ENCODE measurements at places on chromosomes 3 and 15. TPM values are rescaled to one million over a fixed set of nuclear protein-coding genes. Genes with fewer than 3 reads are reported as not detected.
A peak's percentile ranks its signal among the peaks of the same experiment; 100 is the strongest.

Gene CASR
- 0.08 TPM for total RNA-seq

- no peaks in the 10 kb centered on the region for H3K27me3 ChIP-seq
- peak within 1 kb of the TSS; percentile 54 for H3K27ac ChIP-seq
- peak within 1 kb of the TSS; percentile 92 for H3K4me3 ChIP-seq
- DNase-seq, result peak; percentile 97
- H3K4me1 ChIP-seq, result peaks cover 4% of the 10 kb centered on the region
Observed at GRCh38 chr3:111978583-111979433, at the start of gene ABHD10. Gene ABHD10, plus strand, starts transcription at chr3:111979026. Its CDS starts 36 bp downstream, at chr3:111979062.

- H3K36me3 ChIP-seq, result no peaks in the 10 kb centered on the region
- no peak overlapping the region for H3K27ac ChIP-seq
- no peaks in the 10 kb centered on the region for H3K4me1 ChIP-seq
- H3K4me3 ChIP-seq, result no peak overlapping the region
Observed at GRCh38 chr3:57752307-57752706, 3.8 kb upstream of the SLMAP start.

DNA sequence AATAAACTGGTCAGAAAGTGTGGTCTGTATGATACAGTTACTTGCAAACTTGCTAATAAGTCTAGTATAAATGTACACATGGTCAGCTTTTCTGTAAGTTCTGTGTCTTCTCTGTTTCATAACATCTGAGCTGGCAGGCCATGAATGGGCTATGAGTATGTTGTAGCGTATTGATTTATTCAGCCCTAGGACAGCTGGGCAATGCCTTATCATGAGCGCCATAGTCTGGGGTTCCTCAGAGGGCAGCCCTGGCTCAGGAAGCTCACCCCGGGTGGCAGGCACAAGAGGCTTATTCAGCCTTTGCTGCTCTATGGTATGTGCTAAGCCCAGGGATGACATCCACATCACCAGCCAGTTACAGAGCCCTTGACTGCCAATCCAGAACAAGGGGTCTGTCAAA lies 50.7 kb upstream of the CCR2 start:
- no peaks in the 10 kb centered on the region for H3K27me3 ChIP-seq
- no peaks in the 10 kb centered on the region for H3K36me3 ChIP-seq
- H3K4me3 ChIP-seq, result no peak overlapping the region
- no peak overlapping the region for H3K27ac ChIP-seq

GRCh38 chr15:71290881-71291635 lies 175.8 kb downstream of the THSD4 start:
- no peak for DNase-seq
- H3K4me1 ChIP-seq, result no peaks in the 10 kb centered on the region
- no peaks in the 10 kb centered on the region for H3K36me3 ChIP-seq
- no peak overlapping the region for H3K4me3 ChIP-seq

DNA sequence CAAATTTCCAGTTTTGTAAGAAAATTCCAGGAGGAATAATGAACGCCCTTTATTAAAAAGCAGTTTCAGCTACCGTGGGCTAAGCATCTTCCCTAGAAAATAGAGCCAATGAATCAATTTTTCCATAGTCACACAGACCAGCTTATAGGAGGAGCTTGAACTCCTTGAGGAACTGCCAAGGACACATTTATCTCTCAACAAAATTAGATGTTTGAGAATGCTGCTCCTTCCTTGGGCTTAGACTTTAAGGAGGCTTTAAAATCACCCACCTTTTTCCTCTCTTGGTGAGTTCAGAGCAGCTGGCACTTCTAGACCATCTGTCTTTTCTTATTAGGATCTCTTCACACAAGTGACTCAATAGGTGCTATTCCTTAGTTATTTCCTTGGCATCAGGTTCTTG lies 588.0 kb downstream of the SQOR start:
- no peaks in the 10 kb centered on the region for H3K36me3 ChIP-seq
- no peaks in the 10 kb centered on the region for H3K27me3 ChIP-seq
- no peak overlapping the region for H3K4me3 ChIP-seq
- DNase-seq, result no peak

Gene CLRN1
- not detected for total RNA-seq

Gene SLC2A2
- 0.18 TPM for total RNA-seq

DNA sequence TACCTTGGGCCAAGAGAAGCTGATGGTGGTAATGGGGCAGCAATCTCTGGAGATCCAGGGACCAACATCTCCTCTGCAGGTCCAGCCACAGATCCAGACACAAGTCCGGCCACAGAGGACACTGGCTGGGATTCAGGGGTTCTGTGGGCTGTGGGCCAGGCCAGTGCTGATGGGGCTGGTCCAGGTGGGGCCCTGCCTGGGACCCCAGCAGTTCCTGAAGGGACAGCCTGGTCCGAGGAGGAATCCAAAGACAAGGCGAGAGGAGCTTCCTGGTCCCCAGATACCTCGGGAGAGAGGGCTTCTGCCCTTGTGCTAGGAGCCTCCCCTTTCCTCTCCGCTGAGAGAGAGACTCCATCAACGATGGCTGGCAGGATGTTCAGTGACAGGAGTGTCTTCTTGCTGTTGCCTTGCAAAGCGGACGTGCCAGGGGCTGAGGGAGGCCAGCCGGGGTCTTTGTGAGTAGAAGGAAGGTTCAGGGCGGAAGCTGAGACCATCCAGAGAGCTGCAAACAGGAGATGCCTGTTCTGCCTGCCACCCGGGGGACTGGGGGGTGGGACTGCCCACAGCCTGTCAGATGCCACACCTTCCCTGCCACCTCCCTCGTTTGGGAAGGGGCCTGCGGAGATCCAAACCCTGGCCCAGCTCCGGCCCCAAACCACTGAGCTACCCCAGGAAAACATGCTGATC lies 24.5 kb upstream of the GOLGA6C start:
- H3K27me3 ChIP-seq, result no peaks in the 10 kb centered on the region
- no peak overlapping the region for H3K27ac ChIP-seq
- no peaks in the 10 kb centered on the region for H3K4me1 ChIP-seq
- H3K4me3 ChIP-seq, result no peak overlapping the region

Gene NDN
- total RNA-seq, result 85.6 TPM

GRCh38 chr15:61091289-61091616 lies 137.8 kb downstream of the RORA start:
- H3K27me3 ChIP-seq, result no peaks in the 10 kb centered on the region
- no peaks in the 10 kb centered on the region for H3K36me3 ChIP-seq
- no peaks in the 10 kb centered on the region for H3K4me1 ChIP-seq
- no peak overlapping the region for H3K4me3 ChIP-seq

DNA sequence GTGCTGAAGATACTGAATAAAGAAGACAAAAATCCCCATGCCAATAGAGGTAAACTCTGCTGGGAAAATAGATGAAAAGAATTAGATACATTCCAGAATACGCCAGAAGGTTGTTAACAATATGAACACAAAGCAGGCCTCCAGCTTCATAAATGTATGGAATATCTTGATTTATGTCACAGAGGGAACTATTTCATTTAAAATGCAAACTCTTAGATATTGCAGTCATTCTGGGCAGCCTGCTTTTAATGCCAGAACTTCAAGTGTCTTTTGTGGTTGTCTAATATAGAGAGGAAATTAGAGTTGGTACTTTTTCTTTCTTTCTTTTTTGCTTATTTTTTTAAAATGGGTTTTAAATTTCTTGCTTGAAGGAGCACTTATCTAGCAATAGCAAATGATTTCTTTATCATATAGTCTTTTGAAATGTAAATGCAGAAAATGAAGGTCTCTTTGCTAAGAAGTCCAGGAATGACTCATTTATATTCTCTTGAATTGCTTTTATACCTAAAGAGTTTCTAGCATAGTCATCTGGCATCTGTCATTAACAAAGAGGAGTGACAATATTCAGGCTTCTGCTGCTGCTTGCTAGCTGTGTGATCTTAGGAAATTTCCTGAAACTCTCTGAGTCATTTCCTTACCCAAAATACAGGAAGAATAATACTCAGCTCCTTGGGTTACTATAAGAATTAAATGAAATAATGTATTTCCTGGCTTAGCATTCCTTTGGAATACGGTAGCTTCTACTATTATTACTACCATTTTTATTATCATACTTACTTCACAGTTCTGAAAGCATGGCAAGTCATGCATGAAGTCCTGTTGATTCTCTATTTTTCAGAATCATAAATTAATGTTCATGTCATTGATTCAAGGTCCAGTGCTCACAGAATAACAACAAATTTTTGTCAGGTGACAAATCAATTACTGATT lies 527.6 kb downstream of the DIPK2A start:
- H3K36me3 ChIP-seq, result no peaks in the 10 kb centered on the region
- H3K4me3 ChIP-seq, result no peak overlapping the region
- H3K27me3 ChIP-seq, result no peaks in the 10 kb centered on the region
- no peak for DNase-seq

DNA sequence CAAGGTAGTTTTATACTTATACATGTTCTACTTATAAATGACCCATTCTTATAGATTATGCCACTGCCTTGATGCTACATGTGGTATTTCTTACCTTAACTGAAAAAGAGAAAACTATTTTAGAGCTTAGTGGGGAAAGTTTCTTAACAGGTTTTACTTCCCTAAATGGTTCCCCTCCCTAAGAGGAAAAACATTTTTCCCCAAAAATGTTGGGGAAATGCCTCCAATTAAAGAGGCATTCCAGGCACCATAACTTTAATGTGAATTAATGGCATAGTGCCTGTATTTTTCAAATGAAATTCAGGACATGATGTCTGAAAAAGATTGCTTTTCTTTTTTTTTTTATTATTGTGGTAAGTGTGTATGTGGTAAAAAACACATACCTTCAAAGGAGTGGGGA lies 22.6 kb downstream of the GOLM2 start:
- no peak overlapping the region for H3K4me3 ChIP-seq
- H3K27me3 ChIP-seq, result no peaks in the 10 kb centered on the region
- no peak overlapping the region for H3K27ac ChIP-seq
- H3K4me1 ChIP-seq, result peaks cover 2% of the 10 kb centered on the region
- no peak for DNase-seq

Data from ovary (tissue), 10 donors.